CD4-positive, alpha-beta T cell treated with Interleukin-2 at 100 ng/mL for 4 hours (primary cell): ENCODE measurements at places on chromosomes 13 and 19.

DNA sequence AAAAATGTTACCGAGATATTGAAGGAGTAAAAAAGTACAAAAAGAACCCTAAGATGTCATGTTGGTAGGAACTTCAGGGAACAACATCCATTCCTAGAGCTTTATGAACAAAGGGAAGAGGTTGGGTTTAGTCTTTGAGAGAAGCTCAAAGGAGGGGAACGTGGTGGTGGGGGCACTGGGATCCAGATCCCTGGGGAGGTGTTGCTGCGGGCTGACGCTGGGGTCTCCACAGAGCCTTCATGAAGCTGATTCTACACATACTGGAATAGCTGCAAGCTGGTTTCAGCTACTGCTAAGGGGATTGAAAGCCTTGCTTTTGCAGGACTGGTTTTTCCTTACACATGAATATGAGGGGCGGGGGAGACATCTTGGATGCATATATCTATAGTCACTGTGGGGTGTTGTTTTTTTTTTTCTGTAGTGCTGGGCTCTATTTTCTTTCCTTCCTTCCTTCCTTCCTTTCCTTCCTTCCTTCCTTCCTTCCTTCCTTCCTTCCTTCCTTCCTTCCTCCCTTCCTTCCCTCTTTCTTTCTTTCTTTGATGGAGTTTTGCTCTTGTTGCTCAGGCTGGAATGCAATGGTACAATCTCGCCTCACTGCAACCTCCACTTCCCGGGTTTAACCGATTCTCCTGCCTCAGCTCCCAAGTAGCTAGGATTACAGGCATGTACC is 6.5 kb upstream of the MZF1 start:
- DNase-seq: no peak

- no peak for DNase-seq
These were observed 46.4 kb upstream of the FAM216B start for GRCh38 chr13:42735010-42735409.

- no peak for DNase-seq
These were observed 306.9 kb downstream of the SLITRK6 start for GRCh38 chr13:85492283-85492682.

GRCh38 chr13:33550276-33550675 is 264.7 kb upstream of the STARD13 start:
- no peak for DNase-seq

- no peak for DNase-seq
These were observed 212.7 kb upstream of the MIR17HG start for GRCh38 chr13:91134803-91135184.

DNA sequence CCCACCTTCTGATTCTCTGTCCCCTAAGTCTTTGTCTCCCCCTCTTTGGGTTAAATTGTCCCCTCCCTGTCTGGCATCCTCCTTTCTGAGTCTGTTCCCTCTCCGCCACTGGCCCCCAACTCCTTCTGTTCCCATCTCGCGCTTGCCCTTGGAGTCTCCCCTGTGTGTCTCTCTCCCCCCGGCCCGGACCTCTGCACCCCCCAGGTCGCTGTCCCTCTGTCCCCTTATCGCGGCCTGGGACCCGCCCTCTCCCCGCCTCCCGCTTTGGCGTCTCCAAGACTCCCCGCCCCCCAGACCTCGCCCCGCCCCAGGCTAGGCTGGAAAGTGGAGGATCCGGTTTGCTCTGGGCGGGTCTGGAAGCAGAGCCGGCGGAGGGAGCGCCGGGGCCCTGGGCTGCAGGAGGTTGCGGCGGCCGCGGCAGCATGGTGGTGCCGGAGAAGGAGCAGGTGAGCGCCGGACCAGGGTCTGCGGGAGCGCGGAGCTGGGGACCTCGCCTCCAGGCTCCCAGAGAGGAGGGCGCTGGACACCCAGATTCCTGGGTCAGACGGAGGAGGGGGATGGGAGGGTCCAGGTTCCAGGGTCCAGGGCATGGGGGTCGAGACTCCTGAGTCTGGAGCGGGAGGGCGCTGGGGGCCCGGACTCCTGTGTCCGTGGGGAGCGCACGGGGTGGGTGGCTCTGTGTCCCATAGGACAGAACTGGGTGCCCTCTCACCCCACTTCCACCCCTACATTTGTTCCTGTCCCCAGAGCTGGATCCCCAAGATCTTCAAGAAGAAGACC is at the start of gene TRPM4:
Gene TRPM4 (plus strand): TSS at position 348 of the 780 bp plus-strand sequence. CDS start 75 bp downstream, at position 423.
- DNase-seq: no peak

DNA sequence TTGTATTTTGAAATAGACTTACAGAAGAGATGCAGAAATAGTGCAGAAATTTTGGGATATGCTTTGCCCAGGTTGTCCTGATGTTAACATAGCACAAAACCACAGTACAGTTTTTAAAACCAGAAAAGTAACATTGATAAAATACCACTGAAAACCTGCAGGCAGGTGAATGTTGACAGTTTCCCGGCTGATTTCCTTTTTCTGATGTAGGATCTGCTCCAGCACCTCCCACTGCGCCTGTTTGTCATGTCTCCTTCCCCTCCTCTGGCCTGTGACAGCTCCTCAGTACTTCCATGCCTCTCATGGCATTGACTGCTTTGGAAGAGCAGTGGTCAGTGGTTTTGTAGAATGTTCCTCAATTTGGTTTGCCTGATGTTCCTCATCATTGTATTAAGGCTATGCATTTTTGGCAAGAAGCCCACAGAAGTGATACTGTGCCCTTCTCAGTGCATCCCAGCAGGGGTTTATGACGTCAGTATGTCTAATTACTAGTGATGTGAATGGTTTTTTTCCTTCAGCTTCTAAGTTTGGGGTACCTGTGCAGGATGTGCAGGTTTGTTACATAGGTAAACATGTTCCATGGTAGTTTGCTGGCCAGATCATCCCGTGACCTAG is 31.0 kb downstream of the TDRD12 start:
- no peak for DNase-seq

GRCh38 chr19:1291761-1292418 is 6.2 kb downstream of the EFNA2 start:
- DNase-seq: no peak

GRCh38 chr13:82739881-82740280 is 1142.4 kb downstream of the SLITRK1 start:
- no peak for DNase-seq

GRCh38 chr19:49361438-49362047 is 673 bp downstream of the TEAD2 start:
- DNase-seq: no peak

- no peak for DNase-seq
These were observed 352.2 kb upstream of the OBI1 start for GRCh38 chr13:79011179-79011578.

DNA sequence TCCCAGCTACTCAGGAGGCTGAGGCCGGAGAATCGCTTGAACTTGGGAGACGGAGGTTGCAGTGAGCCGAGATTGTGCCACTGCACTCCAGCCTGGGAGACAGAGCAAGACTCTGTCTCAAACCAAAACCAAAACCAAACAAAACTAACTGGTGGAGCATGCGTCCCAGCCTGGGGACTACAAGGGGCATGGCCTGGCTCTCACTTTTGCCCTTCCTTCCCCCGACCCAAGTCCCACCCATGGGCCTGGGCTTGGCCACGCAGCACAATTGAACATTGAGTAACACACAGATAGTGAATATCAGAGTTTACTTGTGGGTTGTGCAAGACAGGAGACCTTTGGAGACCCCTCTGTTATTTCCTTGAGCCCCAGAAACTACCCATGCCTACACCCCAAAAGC is 13.2 kb downstream of the TMEM221 start:
- DNase-seq: no peak

GRCh38 chr19:48484931-48485612 is 15.9 kb downstream of the CYTH2 start:
- no peak for DNase-seq

- DNase-seq: no peak
These were observed 15.4 kb upstream of the SIGLEC6 start for GRCh38 chr19:51546650-51547396.

DNA sequence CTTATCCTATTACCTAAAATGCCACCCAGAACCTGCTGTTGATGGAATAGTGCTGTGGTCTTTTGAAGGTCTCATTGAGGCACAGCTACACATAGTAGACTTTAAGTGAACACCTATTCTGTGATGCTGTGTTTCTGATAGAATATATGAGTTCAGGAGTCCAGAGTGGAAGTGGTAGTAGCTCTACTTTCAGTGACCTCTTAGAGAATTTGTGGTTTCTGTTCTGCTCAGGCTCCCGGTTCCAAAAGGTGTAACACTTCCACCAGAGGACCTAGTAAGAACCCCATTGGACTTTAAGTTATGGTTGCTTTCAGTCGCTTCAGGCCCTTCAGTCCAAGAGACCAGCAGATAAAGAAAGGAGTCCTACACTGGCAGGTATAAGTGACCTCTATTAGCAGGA is 11.4 kb upstream of the MYCBP2 start:
- DNase-seq: no peak

DNA sequence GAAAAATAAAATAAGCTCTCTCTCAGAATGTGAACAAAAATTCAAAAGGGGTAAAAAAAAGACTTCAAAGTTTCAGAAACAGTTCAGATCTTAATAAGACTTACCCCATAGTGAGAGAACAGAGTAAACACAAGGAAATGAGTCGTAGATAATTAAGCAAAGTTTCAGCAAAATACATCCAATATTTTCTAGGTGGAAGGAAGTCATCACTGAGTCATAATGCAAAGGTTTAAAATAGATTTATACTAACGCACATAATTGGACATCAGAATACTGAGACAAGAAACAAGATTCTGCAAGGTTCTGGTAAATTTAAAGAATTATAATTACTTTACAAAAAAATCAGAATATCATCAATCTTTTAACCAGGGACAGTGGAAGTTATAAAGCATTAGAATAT is 1370.7 kb upstream of the ATXN8OS start:
- no peak for DNase-seq

DNA sequence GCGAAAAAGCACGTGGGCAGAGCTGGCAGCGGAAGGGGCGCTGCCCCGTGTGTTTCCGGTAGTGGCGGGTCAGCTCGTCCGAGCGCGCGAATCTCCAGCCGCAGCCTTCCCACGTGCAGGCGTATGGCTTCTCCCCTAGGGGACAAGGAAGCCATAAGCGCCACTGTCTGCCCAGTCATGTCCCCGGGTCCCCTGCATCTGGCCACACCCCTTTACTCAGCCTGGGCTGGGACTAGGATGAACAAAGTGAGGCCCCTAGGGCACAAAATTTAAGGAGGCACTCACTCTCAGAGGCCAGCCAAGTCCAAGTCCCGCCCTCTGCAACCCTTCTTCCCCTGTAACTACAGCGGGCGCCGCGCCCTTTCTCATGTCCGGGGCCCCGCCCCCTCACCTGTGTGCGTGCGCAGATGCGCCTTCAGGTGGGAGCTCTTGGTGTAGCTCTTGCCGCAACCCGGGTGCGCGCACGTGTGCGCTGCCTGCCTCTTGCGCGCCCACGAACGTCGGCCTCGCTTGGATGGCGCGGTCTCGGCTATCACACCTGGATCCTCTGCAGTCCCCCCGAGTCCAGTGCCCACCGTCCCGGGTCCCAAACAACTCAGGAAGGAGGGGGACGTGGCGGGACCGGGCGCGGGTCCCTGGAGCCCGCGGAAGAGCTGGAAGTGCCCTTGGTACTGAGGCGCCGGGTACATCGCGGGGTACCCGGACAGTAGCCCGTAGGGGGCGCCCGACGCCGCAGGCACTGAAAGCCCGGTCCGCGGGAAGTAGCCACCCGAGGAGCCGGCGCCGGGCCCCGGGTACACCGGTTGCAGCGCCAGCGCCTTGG is 1.9 kb downstream of the KLF1 start:
- peak; percentile 91 for DNase-seq

GRCh38 chr19:58570770-58571574 is 2.2 kb downstream of the MZF1 start:
- DNase-seq: no peak

GRCh38 chr13:102040812-102041211 is 361.0 kb downstream of the FGF14 start:
- no peak for DNase-seq

- DNase-seq: no peak
These were observed 17.2 kb downstream of the BRD4 start for GRCh38 chr19:15315101-15315500.

GRCh38 chr13:111458001-111458531 is 137.6 kb downstream of the TEX29 start:
- DNase-seq: no peak

DNA sequence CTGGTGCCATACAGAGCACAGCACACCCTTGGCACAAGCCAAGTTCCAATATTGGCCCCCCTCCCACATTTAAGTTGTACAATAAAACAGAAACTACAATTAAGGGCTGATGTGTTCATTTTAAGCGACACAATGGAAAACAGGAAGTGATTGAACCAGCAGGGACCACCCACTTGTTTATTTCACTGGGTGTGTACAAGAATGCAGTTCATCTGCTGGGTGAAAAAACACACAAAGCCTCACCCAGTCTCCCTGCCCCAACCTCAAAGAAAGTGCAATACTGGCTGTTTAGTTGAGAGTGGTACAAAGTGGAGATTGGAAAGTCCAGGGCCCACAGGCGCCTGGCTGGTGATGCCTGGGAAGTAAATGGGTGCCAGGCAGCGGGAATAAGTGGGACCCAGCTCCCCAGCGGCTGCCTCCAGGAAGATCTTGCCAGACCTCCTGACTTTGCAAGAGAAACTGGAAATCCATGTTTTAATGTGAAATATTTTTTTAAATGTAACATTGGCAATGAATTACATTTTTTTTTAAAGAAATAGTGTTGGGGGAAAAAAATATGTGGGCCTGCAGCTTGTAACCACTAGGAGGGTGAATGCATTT is 322.1 kb downstream of the ZNF536 start:
- no peak for DNase-seq

GRCh38 chr13:52001120-52001731 is 10.0 kb downstream of the ATP7B start:
- DNase-seq: peak; percentile 48

DNA sequence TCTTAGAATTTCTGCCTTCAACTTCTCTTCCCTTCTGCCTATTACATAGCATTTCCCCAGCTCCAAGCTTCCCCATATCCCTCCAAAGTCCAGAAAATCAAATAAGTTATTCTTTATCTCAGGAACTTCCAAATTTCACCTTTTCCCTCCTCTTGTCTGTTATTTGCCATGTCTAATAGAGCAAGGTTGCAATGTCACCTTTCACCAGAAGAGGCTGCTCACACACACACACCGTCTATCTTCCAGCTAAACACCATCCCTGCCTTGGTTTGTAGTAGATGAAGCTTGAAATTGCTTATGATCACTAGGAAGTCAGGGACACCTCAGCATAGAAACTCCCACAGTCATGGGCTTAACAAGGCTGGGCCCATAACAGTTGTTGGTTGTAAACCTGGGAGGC is 48.4 kb downstream of the ZNRF4 start:
- DNase-seq: no peak

DNA sequence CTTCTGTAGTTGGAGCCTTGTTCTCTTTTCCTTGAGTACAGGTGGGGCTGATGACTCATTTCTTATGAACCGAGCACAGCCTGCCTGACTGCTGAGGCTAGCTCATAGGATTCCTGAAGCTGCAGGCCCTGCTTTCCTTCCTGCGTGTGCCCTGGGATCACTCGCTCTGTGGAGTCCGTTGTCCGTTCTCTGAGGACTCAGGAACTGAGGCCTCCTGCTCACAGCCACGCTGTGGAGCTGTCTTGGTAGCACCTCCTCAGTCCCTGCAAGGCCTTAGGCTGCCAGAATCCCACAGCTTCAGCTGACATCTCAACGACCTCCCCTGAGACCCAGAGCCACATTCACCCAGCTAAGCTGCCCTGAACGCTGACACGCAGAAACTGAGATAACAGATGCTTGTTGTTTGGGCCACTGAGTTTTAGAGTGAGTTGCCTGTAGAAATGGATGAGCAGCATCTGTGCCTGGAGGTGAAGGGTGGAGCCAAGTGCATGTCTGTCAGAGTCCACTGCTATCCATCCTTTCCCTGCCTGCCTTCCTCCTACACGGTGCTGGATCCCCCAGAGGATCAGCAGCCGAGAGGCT is 72.9 kb downstream of the ARHGEF7 start:
- no peak for DNase-seq

GRCh38 chr19:31260171-31260933 is 88.9 kb downstream of the TSHZ3 start:
- no peak for DNase-seq

GRCh38 chr13:50386541-50387050 is 371.4 kb downstream of the KCNRG start:
- DNase-seq: no peak
